Left ventricle myocardium inferior (tissue), 1 donor: ENCODE measurements at places on chromosomes 6 and 20. TPM values are rescaled to one million over a fixed set of nuclear protein-coding genes. Genes with fewer than 3 reads are reported as not detected.

Gene RIPOR3
- total RNA-seq, result 6.5 TPM

Gene FARS2
- total RNA-seq, result 16.7 TPM

Gene COL12A1
- 12.2 TPM for total RNA-seq

Gene GRM1
- total RNA-seq, result 6.7 TPM

Gene PRSS16
- total RNA-seq, result 0.49 TPM

Gene ACTL10
- total RNA-seq, result 0.22 TPM

Gene DLL1
- 11.7 TPM for total RNA-seq

Gene ERVFRD-1
- total RNA-seq, result not detected

Gene MROH8
- 3.6 TPM for total RNA-seq

Gene C20orf202
- total RNA-seq, result 0.41 TPM
